ENCODE measurements at places on chromosomes 2 and 18. TPM values are rescaled to one million over a fixed set of nuclear protein-coding genes. Genes with fewer than 3 reads are reported as not detected.

The LRRC30 gene
- not detected for polyA plus RNA-seq

The GPC1 gene
- polyA plus RNA-seq: 9.0 TPM

The ERMN gene
- polyA plus RNA-seq: 0.17 TPM

The SNRNP27 gene
- 133 TPM for polyA plus RNA-seq

The DPP4 gene
- 1.0 TPM for polyA plus RNA-seq

The CNRIP1 gene
- 5.9 TPM for polyA plus RNA-seq

The ZNF804A gene
- not detected for polyA plus RNA-seq

The WNT6 gene
- not detected for polyA plus RNA-seq

The FRZB gene
- polyA plus RNA-seq: 1.2 TPM

The TFCP2L1 gene
- 1.2 TPM for polyA plus RNA-seq

The SLC35F6 gene
- 4.9 TPM for polyA plus RNA-seq

The WDR54 gene
- 42.6 TPM for polyA plus RNA-seq

The DSC2 gene
- polyA plus RNA-seq: 7.9 TPM

The SPRED2 gene
- polyA plus RNA-seq: 7.2 TPM

The ALPG gene
- 0.89 TPM for polyA plus RNA-seq

The NR4A2 gene
- polyA plus RNA-seq: 0.71 TPM

The CAVIN2 gene
- polyA plus RNA-seq: not detected

The RUFY4 gene
- 0.89 TPM for polyA plus RNA-seq

The UPP2 gene
- not detected for polyA plus RNA-seq

The SPHKAP gene
- 0.03 TPM for polyA plus RNA-seq

The SULT1C2 gene
- 1.9 TPM for polyA plus RNA-seq

The RND3 gene
- 48.2 TPM for polyA plus RNA-seq

The LRRTM1 gene
- polyA plus RNA-seq: 0.47 TPM

The HJURP gene
- polyA plus RNA-seq: 49.4 TPM

The REG3G gene
- polyA plus RNA-seq: not detected

The ARHGAP28 gene
- 2.9 TPM for polyA plus RNA-seq

The MOGAT1 gene
- 0.63 TPM for polyA plus RNA-seq

Data from GM23338 (cell line).